D341Med (cell line): ENCODE measurements at places on chromosomes 2 and 18.

GRCh38 chr2:102337012-102337411 is 18.6 kb upstream of the IL18R1 start:
- no peak for DNase-seq

DNA sequence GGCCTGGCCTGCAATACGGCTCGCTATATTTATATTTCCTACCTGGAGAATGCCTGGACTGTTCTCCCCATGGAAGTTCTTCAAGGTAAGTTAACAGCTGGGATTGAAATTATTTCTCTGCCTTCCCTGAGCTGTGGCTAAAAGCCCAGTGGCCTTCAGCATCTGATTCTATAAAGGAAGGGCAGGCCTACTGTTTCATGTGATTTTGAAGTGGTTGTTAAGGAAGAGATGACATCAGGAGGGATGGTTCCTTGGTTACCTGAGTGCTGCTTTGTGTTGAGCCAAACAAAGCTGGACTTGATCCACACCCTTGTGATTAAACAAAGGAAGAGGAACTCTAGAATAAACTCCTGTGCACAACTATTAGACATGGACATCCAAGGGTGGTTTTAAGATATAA is 61.6 kb downstream of the MFSD6 start:
- no peak for DNase-seq

GRCh38 chr2:109089602-109090300 is 39.3 kb upstream of the SH3RF3 start:
- no peak for DNase-seq

- no peak for DNase-seq
Measured at GRCh38 chr2:234611209-234611608, 114.3 kb upstream of the ARL4C start.

DNA sequence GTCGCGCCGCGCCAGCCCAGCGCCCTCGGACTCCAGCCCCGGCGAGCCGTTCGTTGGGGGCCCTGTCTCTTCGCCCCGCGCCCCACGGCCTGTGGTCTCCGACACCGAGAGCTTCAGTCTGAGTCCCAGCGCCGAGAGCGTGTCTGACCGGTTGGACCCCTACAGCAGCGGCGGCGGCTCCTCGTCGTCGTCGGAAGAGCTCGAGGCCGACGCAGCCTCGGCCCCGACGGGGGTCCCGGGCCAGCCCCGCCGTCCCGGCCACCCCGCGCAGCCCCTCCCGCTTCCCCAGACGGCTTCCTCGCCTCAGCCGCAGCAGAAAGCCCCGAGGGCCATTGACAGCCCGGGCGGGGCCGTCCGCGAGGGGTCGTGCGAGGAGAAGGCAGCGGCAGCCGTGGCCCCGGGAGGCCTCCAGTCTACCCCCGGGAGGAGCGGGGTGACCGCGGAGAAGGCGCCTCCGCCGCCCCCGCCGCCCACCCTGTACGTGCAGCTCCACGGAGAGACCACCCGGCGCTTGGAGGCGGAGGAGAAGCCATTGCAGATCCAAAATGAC is 1.4 kb downstream of the PHLPP1 start:
- DNase-seq, result peak; percentile 83
